HepG2 (cell line): ENCODE measurements at places on chromosomes 11 and 22. TPM values are rescaled to one million over a fixed set of nuclear protein-coding genes. Genes with fewer than 3 reads are reported as not detected.

GRCh38 chr11:117441146-117441975 is 113.7 kb downstream of the CEP164 start:
- no peak for DNase-seq

DNA sequence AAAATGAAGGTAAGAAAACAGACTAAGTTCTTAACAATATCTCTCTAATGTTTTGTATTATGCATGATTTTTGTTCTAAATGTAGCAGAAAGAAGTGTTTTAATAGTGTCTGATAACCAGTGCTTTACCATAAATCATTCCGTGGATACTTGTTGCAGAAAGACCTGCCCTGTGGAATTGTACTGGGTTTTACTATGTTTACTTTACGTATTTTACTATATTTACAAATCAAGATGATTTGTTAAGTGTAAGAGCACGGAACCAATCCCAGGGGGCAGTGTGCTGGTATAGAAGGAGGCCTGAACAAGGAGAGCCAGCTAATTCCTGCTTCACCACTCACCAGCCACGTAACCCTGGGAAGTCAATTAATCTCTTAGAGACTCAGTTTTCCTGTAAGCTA is 1.4 kb downstream of the HTR3B start:
- peak; percentile 37 for DNase-seq

- no peak for DNase-seq
Observed at GRCh38 chr22:45212992-45213751, 27.5 kb downstream of the KIAA0930 start.

DNA sequence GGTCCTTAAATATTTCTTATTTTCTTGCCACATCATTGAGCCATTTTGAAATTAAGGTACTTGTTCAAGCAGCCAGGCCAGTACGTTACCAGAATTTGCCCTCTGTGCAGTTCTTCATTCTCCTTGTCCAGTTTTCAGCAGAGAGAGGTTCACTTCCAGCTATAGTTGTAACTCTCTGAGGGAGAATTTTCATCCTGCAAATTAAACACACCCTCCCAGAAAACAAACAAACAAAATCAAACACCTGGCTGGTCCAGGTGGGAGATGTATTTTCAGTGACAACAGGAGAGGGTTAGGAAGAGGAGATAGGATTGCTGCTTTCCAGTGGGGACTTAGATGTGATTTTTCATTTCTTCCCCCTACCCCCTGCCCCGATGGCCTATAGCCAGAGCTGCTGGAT is 45.0 kb downstream of the LHFPL7 start:
- no peak for DNase-seq

- DNase-seq = no peak
Observed at GRCh38 chr22:26321469-26321913, 107.6 kb upstream of the ASPHD2 start.

GRCh38 chr22:21728270-21728669 is 7.3 kb downstream of the YPEL1 start:
- DNase-seq = no peak

GRCh38 chr11:134069426-134070341 is 812 bp downstream of the JAM3 start:
- DNase-seq = no peak

Gene MFRP
- polyA plus RNA-seq = not detected in 2 replicates

Gene GRM5
- not detected in 2 replicates for polyA plus RNA-seq

Gene MS4A4E
- polyA plus RNA-seq = not detected in 2 replicates
